ENCODE measurements at places on chromosomes 3 and 15.

- no peak for DNase-seq
Observed at GRCh38 chr3:58688574-58688973, 22.0 kb upstream of the FAM3D start.

- no peak for DNase-seq
Observed at GRCh38 chr15:49906966-49907365, 212.1 kb downstream of the ATP8B4 start.

DNA sequence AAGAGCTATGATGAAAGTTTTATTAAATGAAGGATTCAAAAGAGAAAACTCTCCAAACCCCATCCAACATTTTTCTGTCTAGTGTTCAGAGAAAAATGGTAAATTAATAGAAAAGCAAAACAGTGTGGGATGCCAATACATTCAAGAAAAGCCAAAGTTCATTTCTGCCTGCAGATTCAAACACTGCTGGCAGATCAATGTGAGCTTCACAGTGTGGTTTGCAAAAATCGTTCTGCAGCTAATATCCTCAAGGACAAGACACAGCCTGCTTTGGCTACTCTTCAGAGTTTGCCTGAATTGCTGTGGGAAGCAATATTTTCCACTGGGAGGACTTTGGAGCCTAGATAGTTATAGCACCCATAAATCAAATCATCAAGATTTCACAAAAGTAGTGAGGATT is 619.9 kb upstream of the SUCLG2 start:
- DNase-seq = no peak

GRCh38 chr3:179967622-179968021 is 69.1 kb downstream of the PEX5L start:
- no peak for DNase-seq

DNA sequence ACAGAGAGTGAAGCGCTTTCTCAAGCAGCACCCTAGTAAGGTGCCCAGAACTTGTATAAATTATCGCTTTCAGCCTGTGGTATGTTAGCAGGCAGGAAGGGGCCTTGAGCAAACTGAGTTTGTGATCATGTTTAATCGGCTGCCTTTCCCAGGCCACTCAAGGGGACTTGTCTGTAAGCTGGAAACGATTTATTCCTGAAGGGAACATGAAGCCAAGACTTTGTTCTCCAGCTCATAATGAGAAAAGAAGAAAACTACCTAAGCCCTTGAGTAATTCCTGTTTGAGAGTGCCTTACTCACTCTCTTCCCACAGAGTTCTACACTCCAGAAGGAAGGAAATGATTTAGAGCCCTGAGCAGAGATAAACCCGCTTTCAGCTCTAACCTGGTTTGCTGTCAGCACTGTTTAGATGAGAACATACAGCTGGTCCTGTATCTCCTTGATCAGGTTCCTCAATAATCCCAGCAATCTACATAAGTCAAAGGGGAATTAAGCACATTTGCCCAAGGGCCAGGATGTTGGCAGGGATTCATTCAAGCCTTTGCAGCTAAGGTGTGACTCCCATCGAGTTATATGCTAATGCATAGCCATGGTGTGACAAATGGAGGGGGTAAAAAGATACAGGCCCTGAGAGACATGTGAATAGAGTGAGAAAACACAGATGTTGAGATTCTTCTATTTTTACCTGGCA is 187.7 kb upstream of the SLC24A5 start:
- no peak for DNase-seq

DNA sequence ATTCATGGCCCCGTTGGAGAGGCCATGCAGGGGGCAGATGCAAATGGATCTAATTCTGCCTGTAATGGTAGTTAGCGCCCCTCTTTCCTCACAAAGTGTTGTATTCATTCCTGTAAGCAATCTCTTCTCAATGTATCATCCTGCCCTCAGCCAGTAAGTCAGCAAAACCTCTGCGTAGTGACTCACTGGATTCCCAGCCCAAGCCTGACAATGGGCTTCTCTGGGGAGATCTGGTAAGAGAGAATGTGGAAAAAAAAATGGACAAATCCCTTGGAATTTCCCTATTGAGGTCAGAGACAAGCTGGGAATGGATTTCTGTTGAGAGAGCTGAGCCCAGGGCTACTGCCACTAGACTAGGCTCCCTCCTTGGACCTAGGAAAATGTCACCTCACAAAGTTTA is 25.4 kb downstream of the ADPGK start:
- peak; percentile 50 for DNase-seq

All from suppressor macrophage treated with lipopolysaccharide for 4 hours (primary cell).